ENCODE measurements at places on chromosomes 5 and 9. TPM values are rescaled to one million over a fixed set of nuclear protein-coding genes. Genes with fewer than 3 reads are reported as not detected.

ADAMTS2 gene
- not detected for total RNA-seq

CBY3 gene
- total RNA-seq: not detected

LRRC14B gene
- total RNA-seq: not detected

NR2F1-AS1 gene
- not detected for total RNA-seq

ARSI gene
- 0.10 TPM for total RNA-seq
